ENCODE measurements at places on chromosomes 4 and X. TPM values are rescaled to one million over a fixed set of nuclear protein-coding genes. Genes with fewer than 3 reads are reported as not detected.

CXCL10 gene
- total RNA-seq = 0.36 TPM

DNA sequence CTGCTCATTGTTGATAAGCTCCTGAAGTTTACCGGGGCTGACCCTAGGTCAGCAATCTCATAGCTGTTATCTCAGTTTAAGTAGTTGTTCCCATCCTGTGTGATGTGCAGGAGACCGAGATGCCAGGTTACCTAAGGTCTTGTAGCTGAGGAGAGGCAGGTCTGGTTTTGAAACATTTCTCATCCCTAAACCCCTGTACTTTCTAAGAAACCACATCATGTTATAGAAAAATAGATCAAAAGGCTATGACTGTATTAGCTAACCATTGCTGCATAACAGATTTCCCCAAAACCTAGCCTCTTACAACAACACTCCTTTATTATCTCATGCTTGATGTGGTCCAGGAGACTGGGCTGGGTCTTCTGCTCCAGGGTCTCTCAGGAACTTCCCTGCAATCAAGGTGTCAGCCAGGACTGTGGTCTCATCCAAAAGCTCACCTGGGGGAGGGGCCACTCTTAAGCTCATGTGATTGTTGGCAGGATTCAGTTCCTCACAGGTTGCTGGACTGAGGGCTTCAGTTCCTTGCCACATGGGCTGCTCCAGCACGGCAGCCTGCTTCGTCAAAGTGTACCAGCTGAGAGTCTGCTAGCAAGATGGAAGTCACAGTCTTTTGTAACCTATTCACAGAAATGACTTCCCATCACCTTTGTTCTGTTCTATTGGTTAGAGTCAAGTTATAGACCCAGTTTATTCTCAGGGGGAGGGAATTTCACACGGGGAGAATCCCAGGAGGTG is 60.9 kb upstream of the CLCN4 start:
- peak; percentile 41 for DNase-seq

GRCh38 chrX:134526399-134526798 is 66.4 kb downstream of the HPRT1 start:
- no peak for DNase-seq

DNA sequence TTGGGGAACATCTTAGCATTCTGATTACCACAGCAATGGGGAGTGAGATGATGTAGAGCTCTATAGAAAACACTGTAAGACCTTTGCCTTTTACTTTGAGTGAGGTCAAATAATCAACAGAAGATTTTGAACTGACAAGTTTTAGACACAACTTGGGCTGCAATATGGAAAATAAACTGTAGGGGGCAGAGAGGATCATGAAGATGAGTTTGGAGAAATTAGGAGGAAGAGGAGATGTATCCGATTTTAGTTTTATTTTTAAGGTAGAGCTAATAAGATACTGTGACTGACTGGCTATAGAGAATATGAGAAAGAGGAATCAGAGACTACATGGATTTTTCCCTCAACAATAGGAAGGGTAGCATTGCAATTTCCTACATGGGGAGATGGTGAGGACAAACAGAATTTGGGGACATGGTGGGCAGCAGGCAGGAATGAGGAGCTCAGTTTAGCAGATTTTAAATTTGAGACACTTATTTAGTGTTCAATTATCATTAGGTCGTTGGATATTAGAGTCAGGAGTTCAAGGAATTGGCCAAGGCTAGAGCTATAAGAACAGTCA is 563.1 kb downstream of the INPP4B start:
- no peak for DNase-seq

DNA sequence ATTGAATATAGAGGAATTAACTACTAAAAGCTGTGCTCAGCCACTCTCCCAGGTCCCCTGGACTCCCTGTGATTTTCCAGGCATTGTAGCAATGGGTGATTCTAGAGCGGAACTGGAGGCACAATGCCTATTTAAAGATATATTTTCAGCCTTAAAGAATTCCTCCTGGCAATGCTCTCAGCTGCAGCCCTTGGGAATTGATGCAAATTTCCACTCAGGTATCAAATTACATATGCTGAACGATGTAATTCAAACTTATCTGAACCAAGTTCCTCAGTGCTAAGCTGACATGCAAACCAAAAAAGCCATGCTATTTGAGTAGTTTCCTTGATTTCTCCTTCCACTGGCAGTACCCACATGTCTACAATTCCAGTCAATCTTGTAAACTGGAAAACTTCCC is 86.3 kb upstream of the GABRA3 start:
- DNase-seq = no peak

All from activated CD4-positive, alpha-beta memory T cell treated with anti-CD3 and anti-CD28 coated beads for 36 hours (primary cell).